ENCODE measurements at places on chromosomes 4 and X.

- no peak for DNase-seq
Observed at GRCh38 chr4:143202824-143203223, 18.1 kb downstream of the USP38 start.

DNA sequence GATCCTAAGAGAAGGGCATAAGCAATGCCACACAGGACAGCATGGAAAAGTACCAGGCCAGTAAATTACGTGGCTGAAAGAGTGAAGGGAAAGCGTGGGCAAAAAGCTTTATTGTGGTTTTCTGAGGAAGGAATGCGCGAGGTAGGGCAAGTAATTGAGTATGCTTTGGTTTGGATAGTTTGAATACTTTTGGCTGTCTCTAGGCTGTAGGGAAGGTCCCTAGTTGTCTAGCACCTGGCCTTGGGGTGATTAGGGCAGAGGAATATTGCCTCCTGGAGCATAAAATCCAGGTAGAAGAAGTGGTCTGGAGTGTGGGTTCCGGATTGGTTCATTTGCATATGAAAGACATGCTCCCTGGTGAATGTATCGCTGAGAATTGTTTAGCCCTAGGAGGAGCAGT, 46.4 kb upstream of the NALF2 start:
- DNase-seq = no peak

DNA sequence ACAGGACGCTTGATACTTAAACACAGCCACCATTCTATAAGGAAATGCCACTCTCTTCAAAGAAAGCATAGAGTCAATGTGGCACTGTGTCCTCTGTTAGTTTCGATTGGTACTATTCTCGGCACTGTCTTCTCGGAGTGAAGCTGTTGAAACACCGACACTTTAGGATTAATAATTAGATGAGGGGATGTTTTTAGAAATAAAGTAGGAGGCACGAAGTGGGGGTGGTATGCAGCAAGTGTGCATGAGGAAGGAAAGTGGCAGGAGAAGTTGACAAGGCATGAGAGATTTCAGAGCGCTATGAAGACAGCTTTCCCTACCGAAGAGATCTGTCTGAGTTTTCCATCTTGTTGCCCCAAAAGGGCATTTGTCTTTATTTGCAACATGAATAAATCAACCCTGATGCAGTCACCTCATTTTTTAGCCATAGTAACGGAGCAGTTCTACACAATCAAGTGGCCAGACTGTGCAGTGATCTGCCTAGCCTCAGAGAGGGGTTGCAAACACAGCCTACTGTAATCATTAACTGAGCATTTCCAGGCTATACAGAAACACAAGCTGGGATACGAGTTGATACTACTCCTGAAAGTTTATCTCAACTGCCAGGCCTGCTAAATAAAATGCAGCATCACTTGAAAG, 8.3 kb downstream of the GPRIN3 start:
- DNase-seq = no peak

DNA sequence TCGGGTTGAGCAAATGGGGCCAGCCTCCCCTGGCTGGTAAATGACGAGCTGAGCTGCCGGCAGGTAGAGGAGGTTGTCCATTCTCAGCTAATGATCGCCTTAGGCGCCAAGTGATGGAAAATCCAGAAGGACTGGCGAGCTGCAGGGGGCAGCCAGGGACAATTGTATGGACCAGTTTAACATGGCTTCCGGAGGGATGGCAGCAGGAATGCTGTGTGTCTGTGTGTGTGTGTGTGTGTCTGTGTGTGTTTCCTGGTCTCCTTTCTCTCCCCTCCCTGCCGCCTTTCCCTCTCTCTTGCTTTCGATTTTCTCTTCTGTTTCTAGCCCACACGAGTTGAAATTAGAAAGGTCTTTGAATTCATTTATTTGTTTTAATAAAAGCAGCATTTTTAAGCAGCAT, 45.2 kb upstream of the BCOR start:
- no peak for DNase-seq

DNA sequence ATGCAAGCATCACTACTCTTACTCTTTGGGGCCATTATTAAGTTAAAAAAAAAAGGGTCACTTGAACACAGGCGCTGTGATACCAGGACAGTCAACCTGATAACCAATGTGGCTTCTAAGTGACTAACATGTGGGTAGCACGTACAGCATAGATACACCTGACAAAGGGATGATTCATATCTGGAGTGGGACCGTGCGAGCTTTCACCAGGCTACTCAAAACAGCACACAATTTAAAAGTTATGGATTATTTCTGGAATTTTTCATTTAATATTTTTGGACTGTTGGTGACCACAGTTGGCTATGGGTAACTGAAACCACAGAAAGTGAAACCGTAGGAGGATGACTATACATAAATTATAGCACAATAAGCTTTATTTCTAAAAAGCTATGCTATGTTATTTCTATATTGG, 113.8 kb upstream of the STIM2 start:
- DNase-seq = no peak

GRCh38 chrX:26851981-26852380, 611.2 kb downstream of the PPP4R3C start:
- no peak for DNase-seq

- DNase-seq = no peak
Observed at GRCh38 chr4:174532445-174532844, 10.2 kb upstream of the HPGD start.

GRCh38 chr4:118955515-118955914, 66.9 kb downstream of the SYNPO2 start:
- no peak for DNase-seq

All from left forelimb (tissue), 1 donor.